ENCODE measurements at places on chromosomes 11 and 22.

DNA sequence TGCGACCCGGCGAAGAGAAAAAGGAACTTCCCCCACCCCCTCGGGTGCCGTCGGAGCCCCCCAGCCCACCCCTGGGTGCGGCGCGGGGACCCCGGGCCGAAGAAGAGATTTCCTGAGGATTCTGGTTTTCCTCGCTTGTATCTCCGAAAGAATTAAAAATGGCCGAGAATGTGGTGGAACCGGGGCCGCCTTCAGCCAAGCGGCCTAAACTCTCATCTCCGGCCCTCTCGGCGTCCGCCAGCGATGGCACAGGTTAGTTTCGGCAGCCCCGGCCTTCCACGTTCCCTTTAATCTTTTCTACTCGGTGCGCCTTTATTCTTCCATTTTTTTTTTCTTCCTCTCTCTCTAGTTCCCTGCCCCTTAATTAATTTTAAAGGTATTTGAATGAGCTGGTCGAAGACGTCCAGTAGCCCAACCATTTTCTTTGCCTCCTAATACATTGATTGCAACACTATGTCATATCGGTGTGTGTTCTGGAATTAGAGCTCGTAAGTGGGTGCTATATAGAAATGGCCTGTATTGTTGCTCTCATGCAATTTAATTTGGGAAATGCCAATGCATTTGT is 537 bp downstream of the EP300 start:
- peak; percentile 53 for DNase-seq

GRCh38 chr11:22006901-22007300 is 186.0 kb upstream of the ANO5 start:
- no peak for DNase-seq

- DNase-seq: peak; percentile 4
These were observed 23.8 kb downstream of the TPBGL start for GRCh38 chr11:75264356-75264755.

- DNase-seq: no peak
These were observed 60.1 kb downstream of the ARFGAP3 start for GRCh38 chr22:42797011-42797410.

DNA sequence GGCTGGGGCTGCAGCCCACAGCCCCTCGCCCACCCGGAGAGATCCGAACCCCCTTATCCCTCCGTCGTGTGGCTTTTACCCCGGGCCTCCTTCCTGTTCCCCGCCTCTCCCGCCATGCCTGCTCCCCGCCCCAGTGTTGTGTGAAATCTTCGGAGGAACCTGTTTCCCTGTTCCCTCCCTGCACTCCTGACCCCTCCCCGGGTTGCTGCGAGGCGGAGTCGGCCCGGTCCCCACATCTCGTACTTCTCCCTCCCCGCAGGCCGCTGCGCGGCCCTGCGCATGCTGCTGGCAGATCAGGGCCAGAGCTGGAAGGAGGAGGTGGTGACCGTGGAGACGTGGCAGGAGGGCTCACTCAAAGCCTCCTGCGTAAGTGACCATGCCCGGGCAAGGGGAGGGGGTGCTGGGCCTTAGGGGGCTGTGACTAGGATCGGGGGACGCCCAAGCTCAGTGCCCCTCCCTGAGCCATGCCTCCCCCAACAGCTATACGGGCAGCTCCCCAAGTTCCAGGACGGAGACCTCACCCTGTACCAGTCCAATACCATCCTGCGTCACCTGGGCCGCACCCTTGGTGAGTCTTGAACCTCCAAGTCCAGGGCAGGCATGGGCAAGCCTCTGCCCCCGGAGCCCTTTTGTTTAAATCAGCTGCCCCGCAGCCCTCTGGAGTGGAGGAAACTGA is 731 bp downstream of the GSTP1 start:
- peak; percentile 85 for DNase-seq
